ENCODE measurements at places on chromosomes 7 and 10. TPM values are rescaled to one million over a fixed set of nuclear protein-coding genes. Genes with fewer than 3 reads are reported as not detected.

TET1 gene
- 2.9 TPM for total RNA-seq

CTAGE6 gene
- total RNA-seq: 1.5 TPM

TBC1D12 gene
- 5.5 TPM for total RNA-seq

AKR1C8 gene
- not detected for total RNA-seq

AEBP1 gene
- total RNA-seq: 4.6 TPM

C10orf105 gene
- total RNA-seq: 0.15 TPM

SLC35B4 gene
- total RNA-seq: 8.6 TPM

BMI1 gene
- 17.8 TPM for total RNA-seq

EXOSC1 gene
- total RNA-seq: 44.8 TPM

VENTX gene
- 0.95 TPM for total RNA-seq

HOXA7 gene
- 0.48 TPM for total RNA-seq

RTKN2 gene
- 9.3 TPM for total RNA-seq

POT1 gene
- 14.1 TPM for total RNA-seq

DNA sequence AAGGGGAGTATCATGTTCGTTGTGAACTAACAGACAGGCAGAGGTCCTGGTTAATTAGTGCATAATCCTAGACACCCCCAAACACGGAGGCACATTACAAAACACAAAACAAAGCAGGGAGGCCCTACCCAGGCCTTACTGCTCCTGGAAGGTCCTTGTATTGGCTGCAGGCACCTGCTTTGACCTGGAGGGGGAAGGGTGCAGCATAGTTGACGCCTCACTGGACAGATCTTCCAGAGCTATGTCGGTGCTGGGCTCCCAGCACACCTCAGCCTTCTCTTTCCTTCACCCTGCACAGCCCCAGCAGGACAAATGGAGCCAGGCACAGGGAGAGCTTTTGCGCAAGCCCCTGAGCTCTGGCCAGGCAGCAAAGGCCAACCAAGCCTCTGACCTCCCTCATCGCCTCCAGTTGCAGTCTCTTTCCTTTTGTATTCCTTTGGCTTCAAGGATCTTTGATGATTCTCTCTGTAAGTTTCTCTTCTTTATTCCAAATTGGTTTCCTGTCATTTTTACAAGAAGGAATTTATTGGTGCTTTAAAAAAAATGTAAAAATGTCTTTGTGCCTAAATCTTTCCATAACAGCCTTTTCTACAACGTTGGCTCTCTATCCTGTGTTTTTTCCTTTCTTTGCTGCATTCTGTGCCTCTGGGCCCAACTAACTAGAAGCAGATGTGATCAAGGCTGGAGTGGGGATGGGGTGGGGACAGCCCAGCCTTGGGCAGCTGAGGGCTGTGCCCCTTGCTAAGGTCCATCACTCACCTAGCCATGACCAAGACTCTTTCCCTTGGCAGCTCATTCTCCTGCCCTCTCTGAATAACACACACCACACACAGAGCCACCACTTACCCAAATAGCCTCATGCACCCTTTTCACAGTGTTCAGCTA, 317.1 kb upstream of the NPVF start:
- no peak for DNase-seq

DNA sequence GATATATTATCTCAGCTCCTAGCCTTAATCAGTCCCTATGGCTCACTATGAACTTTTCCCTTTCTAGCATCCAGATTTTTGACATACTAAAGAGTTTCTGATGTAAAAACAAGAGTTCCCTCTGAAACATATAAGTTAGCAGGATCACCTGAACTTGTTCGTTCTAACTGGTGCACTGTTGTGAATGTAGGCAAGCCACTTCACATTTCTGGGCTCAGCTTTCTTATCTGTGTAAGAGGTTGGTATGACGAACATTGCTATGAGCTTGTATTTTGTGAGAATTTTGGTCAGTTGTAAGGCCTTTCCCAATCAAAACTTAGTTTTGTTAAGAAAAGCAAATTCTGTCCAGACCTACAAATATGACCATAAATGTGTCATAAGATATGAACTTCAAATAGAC, 46.1 kb downstream of the MAGI2 start:
- no peak for DNase-seq

DNA sequence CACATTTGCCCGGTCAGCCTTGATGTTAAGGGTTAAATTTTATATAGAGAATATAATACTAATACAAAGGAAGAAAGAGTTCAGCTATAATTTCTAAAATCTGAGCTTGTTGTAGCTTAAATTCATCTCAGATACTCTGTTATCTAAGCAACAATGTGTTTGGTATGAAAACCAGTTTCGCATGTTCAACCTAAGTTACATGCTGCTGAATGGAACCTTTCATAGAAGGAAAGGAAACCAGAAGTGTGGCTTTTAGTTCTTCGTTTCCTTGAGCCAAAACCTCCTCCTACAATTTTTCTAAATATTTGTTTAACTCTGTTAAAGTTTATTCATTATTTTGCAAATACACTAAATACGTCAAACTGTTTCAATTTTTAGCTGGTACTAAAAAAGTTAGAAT, 18.5 kb downstream of the AGR2 start:
- DNase-seq: no peak

DNA sequence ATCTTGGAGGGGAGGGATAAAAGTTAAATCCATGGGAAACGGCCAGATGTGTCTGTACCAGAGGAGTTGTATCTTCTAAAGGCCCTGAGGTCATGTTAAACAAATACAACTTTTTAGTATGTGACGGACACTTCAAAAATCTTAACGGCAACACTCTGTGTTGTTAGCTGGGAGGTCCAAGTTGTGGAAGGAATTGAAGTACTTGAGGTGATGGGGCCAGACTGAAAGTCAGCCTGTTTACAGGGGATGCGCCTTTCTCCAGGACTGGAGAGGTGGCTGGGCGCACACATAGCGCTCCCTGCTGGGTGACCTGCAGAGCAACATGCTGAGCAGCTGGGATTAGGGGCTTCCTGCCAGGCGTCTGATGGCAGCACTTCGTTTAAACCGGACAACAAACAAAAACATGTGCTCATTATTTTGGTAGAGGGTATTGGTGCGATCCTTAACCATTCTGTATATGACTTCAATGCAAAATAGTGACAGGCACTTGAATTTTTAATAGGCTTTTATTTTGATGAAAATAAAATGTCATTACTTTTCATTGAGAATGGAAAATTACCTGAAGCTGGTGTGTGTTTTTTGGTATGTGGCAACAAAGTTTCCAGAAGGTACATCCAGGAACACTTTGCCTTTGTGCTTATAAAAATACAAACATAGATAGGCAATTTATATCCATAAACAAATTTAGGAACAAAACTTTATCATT, 198.2 kb downstream of the MLLT10 start:
- DNase-seq: no peak

DNA sequence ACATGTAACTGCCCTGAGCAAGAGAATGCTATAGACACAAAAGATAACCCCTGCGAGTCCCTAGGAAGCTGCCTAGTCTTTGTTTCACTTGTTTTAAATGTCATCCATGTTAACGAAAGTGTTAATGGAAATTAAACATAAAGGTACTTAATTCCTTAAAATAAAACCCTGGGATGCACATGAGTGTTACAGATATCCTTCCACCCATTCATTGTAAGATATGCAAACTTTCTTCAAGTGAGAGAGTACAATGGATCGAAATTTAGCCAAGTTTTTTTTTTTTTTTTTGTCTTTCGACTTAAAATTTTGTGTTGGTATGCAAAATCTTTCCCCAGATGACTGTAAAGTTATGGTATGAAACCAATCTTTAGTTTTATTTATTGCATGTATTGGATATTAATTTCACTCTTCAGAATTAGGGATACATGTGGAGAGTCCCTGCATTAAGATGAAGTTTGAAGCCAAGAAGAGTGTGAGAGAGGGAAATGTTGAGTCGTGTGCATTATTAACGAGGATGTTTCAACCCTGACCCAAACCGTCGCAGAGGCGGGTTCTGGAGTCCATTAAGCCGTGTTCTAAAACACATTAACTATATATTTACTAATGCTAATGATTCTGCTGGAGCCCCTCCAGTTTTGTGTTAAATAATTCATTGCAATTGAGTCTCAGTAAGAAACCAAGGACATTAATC, 1.6 kb downstream of the CDK14 start:
- no peak for DNase-seq

GRCh38 chr7:96962221-96962885, 43.0 kb upstream of the DLX6 start:
- DNase-seq: no peak

DNA sequence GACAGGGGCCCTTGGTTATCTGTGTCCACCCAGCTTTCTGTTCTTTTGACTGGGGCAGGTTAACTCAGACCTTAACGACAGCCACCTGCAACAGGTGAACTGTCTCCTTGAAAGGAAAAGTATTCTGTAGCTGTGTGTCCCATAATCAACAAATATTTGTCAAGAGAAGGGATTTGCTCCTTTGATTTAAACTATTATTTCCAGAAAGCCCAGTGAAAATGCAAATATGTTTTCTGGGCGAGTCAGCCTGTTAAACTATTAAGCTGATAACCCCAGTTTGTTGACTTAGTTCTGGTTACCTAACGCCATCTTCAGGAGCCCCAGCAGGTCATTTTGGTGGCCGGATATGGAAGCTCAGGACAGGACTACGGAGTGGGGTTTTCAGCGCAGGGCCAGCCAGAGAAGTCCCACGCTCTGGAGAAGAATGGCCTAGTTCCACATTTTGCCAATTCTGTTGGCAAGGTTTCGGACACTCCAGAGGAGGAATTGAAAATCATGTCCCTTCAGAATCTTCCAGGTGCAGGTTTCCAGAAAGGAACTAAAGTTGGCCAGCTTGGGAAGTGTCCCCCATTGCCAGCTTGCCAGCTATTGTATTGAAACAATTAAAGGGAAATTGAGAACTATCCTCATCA, 54.5 kb downstream of the ADRA2A start:
- no peak for DNase-seq

GRCh38 chr7:46545790-46546189, 624.7 kb upstream of the IGFBP3 start:
- no peak for DNase-seq
